ENCODE measurements at places on chromosomes 7 and 10.

GRCh38 chr7:79293655-79294142 is 159.8 kb downstream of the MAGI2 start:
- peak; percentile 77 for DNase-seq

- DNase-seq = peak; percentile 72
These were observed 734 bp downstream of the ABCB4 start for GRCh38 chr7:87474533-87475358.

GRCh38 chr7:149772956-149773434 is 393 bp downstream of the ZNF467 start:
- DNase-seq = no peak

GRCh38 chr7:52410032-52410431 is 625.4 kb upstream of the POM121L12 start:
- no peak for DNase-seq

- DNase-seq = peak; percentile 77
These were observed 54.0 kb downstream of the LAMB4 start for GRCh38 chr7:108076156-108076555.

DNA sequence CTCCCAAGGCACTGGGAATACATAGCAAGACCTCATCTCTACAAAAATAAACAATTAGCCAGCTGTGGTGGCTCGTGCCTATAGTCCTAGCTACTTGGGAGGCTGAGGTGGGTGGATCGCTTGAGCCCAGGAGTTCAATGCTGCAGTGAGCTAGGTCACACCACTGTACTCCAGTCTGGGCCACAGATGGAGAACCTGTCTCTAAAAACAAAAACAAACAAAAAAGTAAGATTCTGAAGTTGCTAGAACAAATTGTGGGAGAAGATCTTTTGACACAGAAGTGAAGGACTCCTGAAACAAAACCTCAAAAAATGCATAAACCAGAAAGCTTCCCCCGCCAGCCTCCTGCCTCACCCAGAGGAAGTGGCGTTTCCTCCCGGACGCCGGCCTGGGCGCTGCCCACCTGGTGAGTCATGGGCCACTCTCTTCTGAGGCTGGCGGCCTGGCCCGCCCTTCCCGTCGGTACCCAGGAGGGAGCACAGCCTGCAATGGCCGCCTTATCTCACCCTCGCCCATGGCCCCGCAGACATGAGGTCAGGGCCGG is 25.4 kb upstream of the ELN start:
- peak; percentile 86 for DNase-seq

- no peak for DNase-seq
These were observed 46.0 kb downstream of the ZNRF2 start for GRCh38 chr7:30330134-30331111.

DNA sequence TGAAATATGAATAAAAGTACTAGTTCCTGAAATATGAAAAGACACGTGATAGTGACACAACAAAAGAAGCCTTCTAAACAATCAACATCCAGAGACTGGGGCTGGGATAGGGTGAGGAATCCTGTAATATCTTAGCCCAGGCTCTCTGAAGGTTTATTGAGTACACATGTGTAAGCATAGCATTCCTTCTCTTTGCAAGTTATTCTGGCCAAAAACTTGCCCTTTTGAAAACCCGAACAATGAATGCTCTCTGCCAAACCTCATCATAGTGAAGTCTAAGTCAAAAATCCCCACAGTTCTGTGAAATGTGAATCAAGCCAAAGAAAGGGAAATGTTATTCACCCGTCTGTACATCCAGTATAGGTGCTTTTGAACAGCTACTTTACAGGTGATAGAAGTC is 11.6 kb downstream of the SEMA3D start:
- DNase-seq = no peak

GRCh38 chr10:34031400-34031799 is 696.9 kb upstream of the NRP1 start:
- peak; percentile 30 for DNase-seq

- DNase-seq = no peak
These were observed 259.0 kb upstream of the NUPR2 start for GRCh38 chr7:56375173-56375572.

DNA sequence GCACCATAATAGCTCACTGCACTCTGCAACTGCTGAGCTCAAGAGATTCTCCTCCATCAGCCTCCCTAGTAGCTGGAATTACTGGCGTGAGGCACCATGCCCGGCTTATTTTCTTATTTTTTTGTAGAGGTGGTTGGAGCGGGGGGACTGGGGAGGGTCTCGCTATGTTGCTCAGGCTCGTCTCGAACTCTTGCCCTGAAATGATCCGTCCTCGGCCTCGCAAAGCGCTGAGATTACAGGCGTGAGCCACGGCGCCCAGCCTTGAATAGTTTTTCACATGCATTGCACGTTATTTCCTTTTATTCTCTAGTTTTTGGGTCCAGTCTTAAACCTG is 526 bp upstream of the LAMTOR4 start:
- no peak for DNase-seq

DNA sequence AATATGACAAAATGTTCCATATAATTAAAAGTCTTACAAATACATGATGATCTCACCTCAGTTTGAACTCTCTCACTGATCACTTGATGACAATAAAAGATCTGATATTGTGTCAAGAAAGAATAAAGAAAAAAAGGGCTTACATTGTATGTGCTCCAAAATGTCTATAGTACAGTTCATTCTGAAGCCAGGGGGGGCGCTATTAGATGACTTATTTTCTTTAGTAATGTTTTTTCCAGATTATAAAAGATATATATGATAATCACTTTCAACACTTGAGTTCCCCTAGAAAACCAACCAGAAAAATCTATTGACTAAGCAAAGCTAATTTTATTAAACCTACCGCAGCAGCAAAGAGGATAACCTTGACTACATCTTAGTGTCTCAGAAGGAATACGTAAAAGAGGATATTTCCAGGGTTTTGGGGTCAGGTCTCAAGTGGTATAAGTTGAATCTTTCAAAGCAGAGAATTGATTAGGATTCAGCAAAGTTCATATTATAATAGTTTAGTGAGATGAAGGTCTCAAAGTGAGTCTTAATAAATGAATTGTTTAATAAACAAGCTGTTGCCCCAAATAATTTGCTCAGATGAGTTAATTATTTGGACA is 55.8 kb downstream of the PTN start:
- no peak for DNase-seq

- peak; percentile 76 for DNase-seq
These were observed 64.4 kb upstream of the EMX2 start for GRCh38 chr10:117477961-117478670.

- no peak for DNase-seq
These were observed 30.0 kb upstream of the BPGM start for GRCh38 chr7:134616611-134617010.

GRCh38 chr7:33807779-33808482 is 97.4 kb upstream of the BMPER start:
- peak; percentile 87 for DNase-seq

DNA sequence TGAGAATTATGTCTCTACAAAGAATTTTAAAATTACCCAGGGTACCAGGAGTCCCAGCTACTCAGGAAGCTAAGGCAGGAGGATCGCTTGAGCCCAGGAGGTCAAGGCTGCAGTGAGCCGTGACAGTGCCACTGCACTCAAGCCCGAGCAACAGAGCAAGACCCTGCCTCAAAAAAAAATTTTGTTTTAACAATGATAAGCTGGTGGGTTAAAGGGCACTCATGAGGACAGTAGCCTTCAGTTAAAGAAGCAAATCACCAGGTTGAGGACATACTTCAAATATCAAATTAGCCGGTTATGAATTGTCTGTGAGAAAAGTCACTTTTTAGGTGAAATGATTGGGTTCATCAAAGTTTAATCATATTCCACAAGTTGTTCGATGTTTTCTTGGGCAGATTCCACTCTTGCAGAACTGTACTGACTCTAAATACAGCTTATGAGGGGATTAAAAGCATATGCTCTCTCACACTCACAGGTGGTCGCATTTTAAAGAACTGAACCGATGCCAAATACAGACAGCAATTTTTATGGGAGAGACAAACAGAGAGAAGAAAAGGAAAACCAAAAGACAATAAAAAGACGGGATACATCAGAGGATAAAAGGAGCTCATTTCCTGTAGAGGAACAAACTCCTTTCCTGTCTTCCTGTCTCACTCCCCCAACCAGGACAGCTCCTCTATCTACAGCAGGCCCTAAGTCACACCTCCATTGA is 582.8 kb upstream of the NRP1 start:
- no peak for DNase-seq

DNA sequence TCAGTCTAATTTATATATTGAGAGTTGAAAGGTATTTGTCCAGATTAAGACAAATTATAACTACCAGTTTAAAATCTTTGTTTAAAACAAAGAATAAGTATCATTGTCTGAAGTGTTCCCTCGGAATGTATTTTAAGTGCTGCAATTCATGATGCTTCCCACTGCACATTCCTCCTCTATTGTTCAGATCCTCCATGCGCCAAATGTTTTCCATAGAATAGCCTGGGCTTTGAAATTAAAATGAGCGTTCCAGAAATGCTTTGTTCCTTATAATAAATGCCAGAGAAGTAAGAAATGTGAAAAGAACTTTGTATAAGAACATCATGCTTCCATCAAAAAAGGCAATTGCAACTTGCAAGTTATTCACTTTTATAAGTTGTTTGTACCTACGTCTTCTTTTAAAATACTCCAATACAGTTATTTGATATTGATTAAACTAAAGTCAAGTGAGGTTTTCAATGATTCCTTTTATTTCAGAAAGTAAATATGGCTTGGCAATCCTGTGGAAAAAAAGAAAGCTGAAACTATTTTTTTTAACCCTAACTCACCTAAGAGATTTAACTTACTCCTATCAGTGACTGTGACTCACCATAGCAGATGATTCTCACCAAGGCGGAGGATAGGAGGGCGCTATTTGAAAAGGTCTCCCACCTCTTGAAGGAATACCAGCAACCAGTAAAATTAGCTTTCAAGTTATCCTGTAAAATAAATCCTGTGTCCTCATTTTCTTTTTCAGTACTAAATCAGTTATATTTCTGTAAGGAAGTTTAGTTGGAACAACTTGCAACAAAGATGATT is 85.8 kb downstream of the CTNNA3 start:
- DNase-seq = peak; percentile 86

DNA sequence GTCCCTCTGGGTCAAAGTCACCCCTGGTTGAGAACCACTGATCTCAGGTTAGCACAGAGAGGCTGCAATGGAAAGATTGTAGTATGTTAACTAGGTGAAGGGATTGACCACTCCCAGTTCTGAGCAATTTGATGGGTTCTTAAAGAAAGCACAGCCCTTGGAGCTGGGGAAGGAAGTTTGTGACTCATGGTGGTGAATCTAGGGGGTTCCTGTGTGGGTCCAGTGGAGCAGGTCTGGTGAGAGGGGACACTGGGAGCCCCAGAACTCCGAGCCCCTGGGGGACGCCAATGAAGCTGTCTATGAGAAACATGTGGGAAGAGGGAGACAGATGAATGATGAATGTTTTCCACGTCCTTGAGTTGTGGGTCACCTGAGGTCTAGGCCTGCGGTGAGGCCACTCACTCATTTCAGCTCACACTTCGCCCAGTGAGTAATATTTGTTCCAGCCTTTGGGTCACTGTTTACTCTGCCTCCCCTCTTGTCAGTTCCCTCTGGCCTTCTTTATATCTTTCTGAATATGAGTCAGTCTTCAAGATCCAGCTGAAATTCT is 341.9 kb downstream of the LRMDA start:
- peak; percentile 69 for DNase-seq

GRCh38 chr7:77368974-77369373 is 47.2 kb downstream of the GSAP start:
- DNase-seq = no peak

- peak; percentile 21 for DNase-seq
These were observed 65.1 kb downstream of the BMPR1A start for GRCh38 chr10:86821388-86821999.

- no peak for DNase-seq
These were observed 20.1 kb downstream of the LRRC20 start for GRCh38 chr10:70362328-70362727.

DNA sequence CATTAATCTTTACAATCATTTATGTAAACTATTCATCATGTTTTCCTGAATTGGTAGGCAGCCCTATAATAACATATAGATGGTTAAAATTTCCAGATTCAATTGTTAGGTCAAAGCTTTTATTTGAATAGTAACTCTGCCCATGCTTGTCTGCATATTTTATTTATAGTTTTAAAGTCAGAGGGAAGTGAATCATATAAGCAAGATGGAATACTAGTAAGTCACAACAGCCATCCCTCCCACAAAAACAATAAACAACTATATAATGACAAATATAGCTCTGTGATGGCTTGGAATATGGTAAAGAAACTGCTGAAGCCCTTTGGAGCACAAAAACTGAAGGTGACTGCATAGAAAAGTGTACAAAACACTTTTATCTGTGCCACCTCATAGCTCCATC is 156.3 kb upstream of the TMEM106B start:
- DNase-seq = no peak

DNA sequence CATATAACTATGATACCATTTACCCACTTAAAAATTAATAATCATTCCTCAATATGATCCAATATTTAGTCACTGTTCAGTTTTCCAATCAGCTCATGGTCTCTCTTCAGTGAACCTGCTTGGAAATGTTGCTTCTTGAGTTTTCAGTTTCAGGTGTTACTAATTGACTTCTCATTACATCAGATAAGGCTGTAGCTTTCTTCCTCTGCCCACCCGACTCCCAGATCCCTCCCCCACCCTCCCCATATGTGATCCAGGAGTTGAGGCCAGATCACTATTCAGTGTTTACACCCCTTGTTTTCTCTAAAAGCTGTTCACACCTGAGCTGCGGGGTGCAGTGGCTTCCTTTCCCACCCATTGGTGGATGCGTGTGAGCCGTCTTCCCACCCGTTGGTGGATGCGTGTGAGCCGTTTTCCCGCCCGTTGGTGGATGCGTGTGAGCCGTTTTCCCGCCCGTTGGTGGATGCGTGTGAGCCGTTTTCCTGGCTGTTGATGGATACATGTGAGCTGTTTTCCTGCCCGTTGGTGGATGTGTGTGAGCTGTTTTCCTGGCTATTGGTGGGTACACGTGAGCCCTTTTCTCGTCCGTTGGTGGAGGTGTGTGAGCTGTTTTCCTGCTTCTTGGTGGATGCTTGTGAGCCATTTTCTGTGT is 3.2 kb upstream of the MTG1 start:
- DNase-seq = no peak

GRCh38 chr7:121521711-121522400 is 125.7 kb upstream of the FAM3C start:
- no peak for DNase-seq

GRCh38 chr10:43649185-43649523 is 473 bp upstream of the ZNF32 start:
- DNase-seq = no peak

- DNase-seq = peak; percentile 88
These were observed 9.4 kb downstream of the WBP1L start for GRCh38 chr10:102752934-102753664.

DNA sequence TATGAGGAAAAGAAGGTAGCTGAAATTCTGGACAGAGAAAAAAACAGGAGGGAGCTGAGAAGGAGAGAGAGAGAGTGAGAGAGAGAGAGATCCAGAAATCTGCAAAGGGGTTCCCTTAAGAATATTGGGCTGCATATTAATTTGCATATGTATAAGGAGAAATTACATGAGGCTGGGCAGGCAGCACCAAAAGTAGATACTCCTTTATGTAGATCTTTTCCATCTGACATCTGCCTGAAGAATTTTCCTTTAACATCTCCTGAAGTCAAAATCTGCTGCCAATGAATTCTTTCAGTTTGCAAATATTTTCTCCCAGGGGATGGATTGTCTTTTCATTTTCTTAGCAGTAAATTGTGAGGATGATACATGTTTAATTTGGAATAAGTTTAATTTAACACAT is 1365.3 kb downstream of the GATA3 start:
- no peak for DNase-seq
